ENCODE measurements at places on chromosomes 7 and 10.
A peak's percentile ranks its signal among the peaks of the same experiment; 100 is the strongest.

- no peak for DNase-seq
These were observed 177.0 kb downstream of the AUTS2 start for GRCh38 chr7:69775231-69775771.

DNA sequence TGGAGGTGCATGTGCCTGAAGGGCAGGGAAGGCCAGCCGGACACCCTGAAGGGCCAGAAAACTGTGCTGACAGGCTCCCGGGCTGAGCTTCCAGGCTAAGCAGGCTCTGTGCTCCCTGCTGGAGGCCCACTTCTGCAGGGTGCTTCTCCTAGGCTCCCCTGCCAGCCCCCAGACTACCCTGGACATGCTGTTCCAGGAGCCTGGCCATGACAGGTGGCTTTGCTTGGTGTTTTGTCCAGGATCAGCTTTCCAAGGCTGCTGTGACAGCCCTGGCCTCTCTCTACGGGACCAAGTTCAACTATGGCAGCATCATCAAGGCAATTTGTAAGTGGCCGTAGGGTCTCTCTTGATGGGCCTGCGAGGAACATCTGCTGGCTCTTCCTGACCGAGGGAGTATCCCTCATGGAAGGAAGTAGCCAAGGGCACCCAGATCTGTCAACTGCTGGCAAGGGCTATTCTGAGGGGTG lies 5.3 kb downstream of the CPA1 start:
- DNase-seq: no peak

DNA sequence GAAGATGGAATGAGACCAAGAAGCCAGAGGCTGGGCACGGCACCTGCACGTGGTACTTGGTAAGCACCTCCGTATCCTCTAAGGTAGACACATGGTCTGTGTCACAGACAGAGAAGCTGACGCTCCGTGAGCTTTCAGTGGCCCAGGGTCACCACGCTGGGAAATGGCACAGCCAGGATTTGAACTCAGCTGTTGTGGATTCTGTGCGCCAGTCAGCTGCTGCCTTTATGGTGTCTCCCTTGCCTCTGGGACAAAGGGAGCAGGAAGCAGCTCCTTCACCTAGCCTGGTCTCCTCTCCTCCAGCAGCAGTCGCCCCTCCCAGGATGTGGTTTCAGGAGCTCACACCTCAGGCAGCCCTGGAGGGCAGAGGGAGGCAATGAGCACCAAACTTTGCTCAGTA lies 110.8 kb downstream of the ARHGAP22 start:
- no peak for DNase-seq

GRCh38 chr10:1483246-1483645 lies 254.1 kb downstream of the ADARB2 start:
- DNase-seq: no peak

GRCh38 chr10:55174419-55174818 lies 373.4 kb upstream of the PCDH15 start:
- DNase-seq: no peak

DNA sequence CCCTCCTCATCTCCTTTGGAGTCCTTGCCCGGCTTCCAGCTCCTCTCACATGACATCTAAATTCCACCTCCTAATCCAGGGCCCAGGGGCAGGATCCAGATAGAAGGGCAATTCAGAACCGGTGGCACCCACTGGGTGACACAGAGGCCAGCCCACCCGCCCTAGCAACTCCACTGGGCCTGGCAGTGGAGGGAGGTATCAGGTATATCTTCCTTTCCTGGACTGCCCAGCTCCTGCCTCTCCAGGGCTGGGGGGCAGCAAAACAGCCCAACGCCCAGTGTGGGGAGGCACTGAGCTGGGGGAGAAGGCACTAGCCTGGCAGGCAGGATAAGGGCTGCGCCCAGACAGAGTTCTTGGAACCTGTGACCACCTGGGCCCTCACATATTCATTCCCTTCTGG lies 10.4 kb upstream of the TRIM8 start:
- no peak for DNase-seq

DNA sequence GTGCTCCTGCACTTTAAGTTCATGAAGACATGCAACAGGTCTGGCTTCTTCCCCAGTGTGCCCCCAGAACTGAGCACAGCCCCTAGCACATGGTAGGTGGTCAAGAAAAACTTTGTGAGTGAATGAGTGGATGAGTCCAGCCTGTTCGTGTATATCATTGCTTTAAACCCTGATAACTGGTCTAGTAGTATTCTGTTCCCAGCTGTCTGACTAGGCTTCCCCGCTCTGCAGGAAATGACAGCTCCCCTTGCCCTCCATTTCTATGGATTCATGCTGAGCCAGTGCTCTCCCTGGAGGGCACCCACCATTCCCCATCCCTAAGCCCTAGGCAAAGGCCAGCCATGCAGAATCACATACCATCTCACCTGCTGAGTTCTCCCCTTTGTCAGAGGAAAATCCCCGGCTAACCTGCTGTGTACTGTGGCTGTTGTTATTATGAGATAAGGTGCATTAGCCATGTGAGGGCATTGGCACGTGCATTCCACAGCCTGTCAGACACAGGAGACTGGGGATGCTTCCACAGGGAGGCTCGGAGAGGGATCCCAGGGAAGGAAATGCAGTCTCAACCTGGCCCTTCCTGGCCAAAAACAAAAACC lies 698.9 kb downstream of the GRID1 start:
- no peak for DNase-seq

DNA sequence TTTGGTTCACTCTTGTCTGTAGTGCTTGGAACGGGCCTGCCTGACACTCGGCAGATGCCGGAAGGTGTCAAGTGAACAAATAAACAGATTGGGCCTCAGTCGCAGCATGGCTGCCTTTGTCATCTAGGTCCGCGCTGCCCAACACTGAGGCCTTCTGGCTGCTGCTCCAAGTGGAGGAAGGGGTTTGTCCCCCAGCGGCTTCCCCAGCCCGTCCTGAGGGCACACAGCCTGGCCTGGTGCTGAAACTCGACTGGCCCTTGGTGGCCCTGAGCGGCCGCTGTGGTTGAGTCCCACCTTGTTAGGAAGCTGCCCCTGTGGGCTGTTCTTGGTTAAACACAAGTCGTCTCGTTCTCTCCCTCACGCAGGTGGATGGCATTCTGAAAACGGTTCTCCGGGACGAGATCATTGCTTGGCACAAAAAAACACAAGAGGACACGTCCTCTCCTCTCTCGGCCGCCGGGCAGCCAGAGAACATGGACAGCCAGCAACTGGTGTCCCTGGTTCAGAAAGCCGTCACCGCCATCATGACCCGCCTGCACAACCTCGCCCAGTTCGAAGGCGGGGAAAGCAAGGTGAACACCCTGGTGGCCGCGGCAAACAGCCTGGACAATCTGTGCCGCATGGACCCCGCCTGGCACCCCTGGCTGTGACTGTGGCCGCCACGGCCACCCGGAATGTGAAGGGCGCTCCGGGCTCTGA lies 132.1 kb downstream of the SMURF1 start:
- no peak for DNase-seq

GRCh38 chr7:88396295-88396947 lies 89.7 kb upstream of the STEAP4 start:
- no peak for DNase-seq

DNA sequence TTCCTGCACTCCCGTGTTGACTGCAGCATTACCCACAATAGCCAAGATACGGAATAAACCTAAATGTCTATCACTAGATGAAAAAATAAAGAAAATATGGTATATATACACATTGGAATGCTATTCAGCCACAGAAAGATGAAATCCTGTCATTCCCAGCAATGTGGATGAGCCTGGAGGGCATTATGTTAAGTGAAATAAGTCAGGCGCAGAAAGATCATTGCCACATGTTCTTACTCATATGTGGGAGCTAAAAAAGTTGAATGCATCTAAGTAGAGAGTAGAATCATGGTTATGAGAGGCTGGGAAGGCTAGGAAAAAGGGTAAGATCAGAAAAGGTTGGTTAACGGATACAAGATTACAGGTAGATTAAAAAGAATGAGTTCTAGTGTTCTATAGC lies 219.1 kb upstream of the MKI67 start:
- DNase-seq: no peak

DNA sequence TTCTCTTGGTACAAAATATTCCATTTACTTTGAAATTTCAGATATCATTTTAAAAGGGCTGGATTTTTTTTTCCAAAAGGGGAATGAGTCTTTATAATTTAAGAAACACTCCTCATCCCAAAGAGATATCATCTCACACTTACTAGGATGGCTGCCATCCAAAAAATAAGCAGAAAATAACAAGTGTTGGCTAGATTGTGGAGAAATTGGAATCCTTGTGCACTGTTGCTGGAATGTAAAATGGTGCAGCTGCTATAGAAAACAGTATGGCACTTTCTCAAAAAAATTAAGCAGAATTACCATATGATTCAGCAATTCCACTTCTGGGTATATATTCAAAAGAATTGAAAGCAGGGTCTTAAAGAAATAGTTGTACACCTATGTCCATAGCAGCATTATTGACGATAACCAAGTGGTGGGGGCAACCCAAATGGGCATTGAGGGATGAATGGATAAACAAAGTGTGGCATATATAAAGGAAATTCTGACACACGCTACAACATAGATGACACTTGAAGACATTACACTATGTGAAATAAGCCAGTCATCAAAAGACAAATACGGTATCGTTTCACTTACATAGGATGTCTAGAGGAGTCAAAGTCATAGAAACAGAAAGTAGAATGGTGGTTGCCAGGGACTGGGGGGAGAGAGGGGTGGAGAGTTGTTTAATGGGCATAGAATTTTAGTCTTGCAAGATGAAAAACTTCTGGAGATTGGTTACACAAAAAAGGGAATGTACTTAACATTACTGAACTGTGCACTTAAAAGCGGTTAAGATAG lies 53.8 kb downstream of the LSM5 start:
- DNase-seq: no peak

DNA sequence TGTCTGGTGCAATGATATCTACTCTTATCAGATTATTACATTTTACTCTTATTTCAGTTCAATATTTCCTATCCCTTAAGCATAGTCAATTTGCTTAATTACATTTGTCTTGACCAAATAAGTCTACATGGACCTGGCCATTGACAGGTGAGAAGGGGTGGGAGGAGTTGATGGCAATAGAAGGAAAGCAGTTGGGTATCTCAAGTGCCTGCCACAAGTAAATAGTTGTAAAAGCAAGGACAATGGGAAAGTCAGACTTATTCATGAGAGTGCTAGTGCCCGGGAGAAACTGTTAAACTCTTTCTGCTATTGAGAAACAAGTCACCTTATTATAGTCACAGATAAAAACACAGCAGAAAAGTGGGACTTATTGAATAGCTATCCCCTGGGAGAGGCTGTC lies 32.4 kb upstream of the HGF start:
- no peak for DNase-seq

DNA sequence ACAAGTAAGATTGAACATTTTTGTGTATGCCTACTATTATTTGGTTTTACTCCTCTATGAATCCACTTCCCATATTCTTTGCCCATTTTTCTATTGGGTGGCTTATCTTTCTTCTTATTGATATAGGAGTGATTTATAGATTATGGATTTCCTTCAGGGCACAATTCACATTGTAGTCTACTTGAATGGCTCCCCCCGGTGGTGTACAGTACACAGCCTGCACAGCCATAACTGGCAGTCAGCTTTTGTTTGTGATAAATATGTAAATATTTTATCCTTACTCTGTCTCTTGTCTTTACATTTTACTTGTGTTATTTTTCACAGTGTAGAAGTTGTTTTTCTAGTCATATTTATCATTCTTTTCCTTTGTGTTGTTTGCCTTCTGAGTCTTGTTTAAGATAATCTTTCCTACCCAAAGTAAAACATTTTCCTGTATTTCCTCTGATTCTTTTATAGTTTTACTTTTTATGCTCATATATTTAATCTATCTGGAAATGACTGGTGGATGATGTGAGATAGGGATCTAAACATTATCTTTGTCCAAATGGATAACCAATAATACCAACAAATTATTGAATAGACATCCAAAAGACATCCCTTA lies 23.9 kb upstream of the CALD1 start:
- DNase-seq: no peak

GRCh38 chr7:152914014-152914844 lies 154.7 kb downstream of the ACTR3B start:
- no peak for DNase-seq

GRCh38 chr10:15147594-15148392 lies 20.7 kb downstream of the NMT2 start:
- DNase-seq: no peak

DNA sequence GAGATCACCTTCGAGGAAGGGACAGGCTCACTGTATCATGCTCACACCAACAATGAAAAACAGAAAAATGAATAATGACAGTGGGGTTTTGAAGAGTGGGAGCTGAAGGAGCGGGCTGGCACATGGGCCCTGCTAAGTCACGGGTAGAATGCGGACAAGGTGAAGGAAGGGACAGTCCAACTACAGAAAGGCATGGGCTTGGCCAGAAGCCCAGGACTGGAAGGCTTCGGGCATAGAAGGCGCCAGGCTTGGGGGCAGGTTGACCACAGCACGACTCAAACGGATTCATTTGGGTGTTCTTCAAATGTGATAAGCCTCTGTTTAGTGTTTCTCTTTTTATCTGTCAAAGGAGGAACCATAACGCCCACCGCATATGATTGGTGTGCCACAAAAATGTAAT lies 509.5 kb downstream of the CCSER2 start:
- no peak for DNase-seq

DNA sequence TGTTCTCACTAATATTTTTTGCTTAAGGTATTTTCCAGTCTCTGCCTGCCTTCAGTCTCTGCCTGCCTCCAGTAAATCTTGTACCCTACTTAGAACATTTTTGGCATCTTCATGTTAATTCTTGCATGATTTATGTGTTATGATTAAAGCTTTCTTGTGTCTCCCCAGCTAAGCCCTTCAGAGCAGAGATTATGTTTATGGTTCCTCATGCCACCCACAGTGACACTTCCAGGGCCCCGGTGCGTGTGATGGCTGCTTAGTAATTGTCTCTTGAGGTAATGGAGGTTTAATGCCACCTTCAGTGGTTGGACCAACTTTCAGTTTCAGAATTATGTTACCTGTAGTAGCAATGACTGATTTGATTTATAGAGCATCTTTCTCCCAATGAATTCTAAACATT lies 70.6 kb upstream of the MET start:
- no peak for DNase-seq

- DNase-seq: no peak
These were observed 141.6 kb upstream of the AKR1E2 start for GRCh38 chr10:4684434-4684833.

DNA sequence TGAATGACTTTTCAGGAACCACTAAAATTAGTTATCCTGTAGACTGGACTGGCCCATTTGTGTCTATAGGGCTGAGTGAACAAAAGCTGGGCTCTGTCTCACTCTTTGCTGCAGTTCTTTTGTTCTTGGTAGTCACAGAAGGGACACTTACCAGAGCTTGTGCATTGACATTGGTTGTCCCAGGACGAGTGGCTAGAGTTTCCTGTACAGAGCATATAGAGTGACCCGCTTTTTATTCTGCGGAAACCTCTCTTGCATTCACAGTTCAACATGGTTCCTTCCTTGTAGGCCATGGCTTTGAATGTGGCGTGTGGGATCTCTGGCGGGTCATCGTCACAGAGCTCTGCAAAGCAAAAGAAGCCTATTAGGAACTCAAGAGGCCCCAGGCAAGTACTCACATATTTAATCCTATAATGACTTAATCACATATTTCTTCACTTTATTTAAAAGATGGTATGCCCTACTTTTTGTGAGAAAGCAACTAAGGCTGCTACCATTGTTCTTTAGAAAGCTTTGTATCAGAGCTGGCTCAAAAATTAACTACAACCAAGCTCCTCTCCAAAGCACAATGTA lies 36.4 kb downstream of the IL2RA start:
- DNase-seq: no peak

GRCh38 chr10:116627386-116627933 lies 6.7 kb downstream of the PNLIPRP2 start:
- peak; percentile 45 for DNase-seq

All from progenitor cell of endocrine pancreas (in vitro differentiated cells).